SK-N-SH treated with all-trans-retinoic acid at 6 μM for 48 hours (cell line): ENCODE measurements at places on chromosomes 4 and X.

DNA sequence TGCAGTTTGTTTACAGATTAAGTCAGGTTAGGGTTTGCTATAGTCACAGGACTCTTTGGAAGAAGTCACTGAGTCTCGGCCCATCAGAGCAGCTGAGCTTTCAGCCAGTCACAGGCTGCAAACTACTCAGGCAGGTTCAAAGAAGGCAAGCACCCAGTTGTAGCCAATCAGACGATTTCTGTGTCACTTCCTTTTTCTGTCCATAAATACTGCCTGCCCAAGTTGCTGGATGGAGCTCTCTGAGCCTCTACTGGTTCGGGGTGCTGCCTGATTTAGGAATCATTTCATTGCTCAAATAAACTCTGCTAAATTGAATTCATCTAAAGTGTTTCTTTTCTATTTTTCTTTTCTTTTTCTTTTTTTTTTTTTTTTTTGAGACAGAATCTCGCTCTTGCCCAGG is 7.3 kb upstream of the SH3BP2 start:
- ATAC-seq, result peak; percentile 35; the same call in 1 of the 3 replicates

DNA sequence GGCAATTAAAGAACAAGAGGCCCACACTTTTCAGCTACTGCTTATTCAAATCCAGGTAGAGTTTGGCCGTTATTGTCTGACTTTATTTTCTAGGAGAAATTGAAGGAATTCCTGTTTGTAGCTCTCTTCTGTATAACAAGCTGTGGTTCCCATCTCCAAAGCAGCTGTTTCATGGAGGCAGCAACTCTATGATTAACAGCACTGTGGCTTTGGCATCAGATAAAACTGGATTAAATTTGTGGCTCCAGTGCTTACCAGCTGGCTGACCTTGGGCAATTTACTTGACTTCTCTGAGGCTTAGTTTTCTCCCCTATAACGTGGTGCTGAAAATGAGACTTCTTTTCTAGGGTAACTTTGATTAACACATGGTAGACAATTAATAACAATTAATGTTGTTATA is 28.1 kb downstream of the SLC30A9 start:
- no peak for ATAC-seq

- ATAC-seq, result no peak
Observed at GRCh38 chr4:74364256-74364651, 691 bp upstream of the EREG start.

DNA sequence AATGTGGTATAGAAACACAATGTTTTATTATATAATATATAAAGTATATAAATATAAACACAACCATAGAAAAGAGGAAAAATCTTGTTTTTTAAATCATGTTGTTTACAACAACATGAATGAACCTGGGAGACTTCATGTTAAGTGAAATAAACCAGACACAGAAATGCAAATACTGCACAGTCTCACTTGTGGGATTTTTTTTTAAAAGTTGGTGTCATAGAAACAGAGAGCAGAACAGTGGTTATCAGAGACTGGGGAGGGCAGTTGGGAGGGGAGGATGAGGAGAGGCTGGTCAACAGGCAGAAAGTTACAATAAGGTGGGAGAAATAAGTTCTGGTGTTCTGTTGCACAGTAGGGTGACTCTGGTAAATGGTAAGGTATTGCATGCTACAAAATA is 57.1 kb downstream of the FREM3 start:
- no peak for ATAC-seq

DNA sequence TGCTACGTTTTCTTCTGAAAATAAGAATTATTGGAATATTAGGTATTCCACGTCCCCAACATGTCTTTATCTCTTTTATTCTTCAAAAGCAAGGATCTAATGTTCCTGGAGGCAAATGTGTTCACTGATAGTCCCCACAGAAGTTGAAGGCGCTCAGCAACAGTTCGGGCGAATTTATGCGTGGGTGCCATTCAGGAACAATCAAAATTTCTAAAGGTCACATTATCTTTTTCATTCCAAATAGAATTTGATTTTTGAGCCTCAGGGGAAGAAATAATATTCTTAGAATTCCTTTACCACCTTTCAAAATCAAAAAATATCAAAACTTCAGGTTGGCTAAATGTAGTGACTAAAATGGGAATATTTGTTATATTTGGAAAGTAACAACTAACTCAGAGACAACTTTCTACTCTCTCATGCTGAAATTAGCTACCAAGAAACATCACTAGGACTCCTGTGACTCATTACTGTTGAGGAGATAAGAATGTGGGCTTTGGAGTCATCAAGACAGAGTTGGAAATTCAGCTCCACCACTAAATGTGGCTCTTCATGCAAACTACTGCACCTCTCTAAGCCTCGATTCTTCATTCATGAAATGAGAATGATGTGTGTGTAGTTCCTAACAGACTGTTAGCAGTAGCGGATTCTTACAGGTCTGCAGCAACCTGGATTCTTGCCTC is 72.3 kb upstream of the KIT start:
- no peak; the same call in 2 of the 3 replicates for ATAC-seq

DNA sequence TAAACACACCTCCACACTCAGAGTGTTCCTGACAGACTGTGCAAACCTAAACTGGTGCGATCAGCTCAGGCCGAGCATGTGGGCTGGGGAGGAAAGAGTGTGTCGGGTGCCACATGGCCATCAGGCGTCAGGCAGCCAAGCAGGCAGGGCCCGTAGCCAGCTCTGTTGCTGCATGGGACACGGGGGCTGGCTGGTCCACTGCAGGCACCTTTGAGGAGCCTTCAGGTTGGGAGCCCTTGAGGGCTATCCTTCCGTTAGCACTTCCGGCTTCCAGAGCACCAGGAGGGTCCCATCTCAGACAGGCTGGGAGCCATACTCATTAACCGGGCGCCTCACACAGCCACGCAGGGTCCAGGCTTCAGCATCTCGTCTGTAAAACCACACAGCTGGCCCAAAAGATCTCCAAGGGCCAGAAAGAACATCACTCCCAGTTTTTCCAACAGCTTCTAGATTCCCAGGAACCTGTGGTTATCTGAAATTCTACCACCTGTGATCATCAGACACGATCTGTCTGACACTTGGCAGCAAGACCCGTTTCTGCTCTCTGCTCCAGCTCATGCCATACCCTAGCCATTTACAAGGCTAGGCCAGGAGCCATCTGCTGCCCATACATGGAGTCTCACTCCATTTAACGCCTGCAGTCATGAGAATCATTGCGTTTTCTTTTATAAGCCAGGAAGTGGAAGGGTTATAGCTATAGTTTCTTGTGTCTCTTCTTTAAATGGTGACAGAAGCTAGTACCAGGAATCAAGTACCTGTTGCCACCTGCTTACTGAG is 87.5 kb downstream of the NSUN7 start:
- ATAC-seq, result no peak

GRCh38 chr4:148515248-148515647 is 73.0 kb upstream of the NR3C2 start:
- ATAC-seq, result peak; percentile 55
